ENCODE measurements at places on chromosomes 7 and 10.

DNA sequence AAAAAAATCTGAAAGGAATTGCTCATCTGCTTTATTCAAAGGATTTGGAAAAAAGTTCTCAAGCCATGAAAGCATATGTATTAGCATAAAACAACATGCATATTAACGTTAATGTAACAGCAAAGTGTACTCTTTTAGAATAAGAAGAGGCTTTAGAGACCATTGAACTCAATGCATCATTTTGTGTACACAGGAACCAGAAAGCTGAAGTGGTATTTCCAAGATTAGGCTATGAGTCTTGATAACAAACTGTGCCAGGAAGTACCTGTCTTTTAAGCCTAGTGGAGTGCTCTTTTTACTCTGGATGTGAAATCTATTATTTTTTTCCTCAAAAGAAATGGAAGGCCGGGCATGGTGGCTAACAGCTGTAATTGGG is 164.2 kb downstream of the THSD7A start:
- DNase-seq: no peak

DNA sequence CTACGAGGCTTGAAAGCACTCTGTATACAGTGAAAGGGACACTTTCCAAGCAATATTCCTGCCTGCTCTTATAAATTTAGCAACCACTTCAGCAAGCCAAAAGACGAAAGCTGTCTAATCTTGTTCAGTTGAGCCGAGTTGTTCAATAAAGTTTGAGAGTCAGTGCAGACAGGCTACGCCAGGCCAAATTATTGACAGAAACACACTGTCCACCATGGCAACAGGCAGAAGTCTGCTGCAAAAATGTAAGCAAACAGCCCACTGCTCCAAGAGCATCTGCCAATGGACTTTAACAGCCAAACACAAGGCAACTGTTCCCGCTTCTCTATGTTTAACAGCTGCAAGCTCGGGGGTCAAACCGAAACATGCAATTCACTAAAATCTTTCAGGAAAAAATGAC is 85.7 kb downstream of the GLI3 start:
- no peak for DNase-seq

GRCh38 chr7:19919261-19920095 is 146.1 kb upstream of the TMEM196 start:
- DNase-seq: no peak

DNA sequence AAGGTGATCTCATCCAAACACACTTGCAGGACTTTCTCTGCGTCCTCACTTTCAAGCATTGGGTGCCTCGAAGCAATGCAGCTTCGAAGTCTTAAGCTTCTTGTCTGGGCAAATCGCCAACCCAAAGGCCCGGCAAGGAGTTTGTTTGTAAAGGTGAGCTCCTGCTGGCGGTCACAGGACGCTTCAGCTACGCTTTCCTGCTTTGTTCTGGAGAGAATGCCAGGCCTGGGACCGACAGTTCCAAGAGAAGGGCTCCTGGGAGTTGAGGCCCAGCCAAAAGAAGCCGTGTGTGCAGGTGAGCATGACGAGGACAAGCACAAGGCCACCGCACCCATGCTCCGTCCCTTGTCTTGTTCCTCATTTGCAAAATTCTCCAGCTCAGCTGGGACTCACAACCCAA is 106.6 kb upstream of the DOCK1 start:
- no peak for DNase-seq

GRCh38 chr7:139680676-139681462 is 96.9 kb downstream of the HIPK2 start:
- DNase-seq: no peak

GRCh38 chr7:10940704-10941355 is 32.8 kb upstream of the PHF14 start:
- no peak for DNase-seq

DNA sequence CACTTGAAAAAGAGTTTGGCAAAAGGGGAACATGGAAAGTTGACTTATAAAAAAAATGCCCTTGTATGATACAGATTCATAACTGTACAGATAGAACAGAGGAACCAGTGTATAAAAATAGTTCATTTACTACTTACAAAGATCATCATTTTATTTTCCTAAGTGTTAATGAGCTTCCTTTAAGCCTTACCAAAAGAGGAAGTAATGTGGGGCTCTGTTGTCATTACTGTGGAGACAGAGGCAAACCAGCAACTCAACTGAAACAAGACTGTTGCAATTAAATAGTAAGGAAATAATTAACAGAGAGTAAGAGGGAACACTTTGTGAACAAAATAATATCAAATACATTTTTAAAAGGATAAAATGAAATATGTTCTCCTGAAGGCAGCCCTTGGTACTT is 526.2 kb upstream of the ADARB2 start:
- no peak for DNase-seq

DNA sequence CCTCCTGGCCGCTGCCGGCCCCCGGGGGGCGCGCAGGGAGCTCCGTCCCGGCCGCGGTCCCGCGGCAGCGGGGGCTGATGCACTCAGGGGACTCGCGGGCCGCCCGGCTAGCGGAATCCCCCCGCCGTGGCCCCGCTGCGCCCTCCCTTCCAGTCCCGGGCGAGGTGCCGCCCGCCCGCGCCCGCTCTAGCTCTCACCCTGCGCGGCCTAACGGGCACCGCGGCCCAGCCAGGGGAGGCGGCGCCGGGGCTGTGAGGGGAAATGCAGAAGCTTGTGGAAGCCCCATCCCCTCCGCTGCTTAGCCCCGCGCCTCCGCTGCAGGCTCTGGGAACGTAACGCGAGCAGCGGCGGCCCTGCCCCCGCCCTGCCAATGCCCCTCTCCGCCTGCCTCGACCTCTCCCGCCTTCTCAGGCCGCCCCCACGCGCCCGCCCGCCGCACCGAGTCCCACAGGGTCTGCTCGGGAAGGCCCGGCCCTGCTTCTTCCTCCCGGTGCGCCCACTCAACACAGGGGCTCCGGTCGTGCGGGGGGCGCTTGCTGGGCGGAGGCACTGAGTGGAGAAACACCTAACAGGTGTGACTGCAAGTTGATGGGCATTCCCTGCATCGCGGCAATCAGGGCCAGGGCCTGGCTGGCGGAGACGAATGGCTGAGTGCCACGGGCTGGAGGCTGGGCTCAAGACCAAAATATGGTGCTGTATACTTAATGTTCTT is 384 bp upstream of the TMEM229A start:
- DNase-seq: no peak

- DNase-seq: no peak
These were observed 64.8 kb upstream of the VIPR2 start for GRCh38 chr7:159209429-159209828.

DNA sequence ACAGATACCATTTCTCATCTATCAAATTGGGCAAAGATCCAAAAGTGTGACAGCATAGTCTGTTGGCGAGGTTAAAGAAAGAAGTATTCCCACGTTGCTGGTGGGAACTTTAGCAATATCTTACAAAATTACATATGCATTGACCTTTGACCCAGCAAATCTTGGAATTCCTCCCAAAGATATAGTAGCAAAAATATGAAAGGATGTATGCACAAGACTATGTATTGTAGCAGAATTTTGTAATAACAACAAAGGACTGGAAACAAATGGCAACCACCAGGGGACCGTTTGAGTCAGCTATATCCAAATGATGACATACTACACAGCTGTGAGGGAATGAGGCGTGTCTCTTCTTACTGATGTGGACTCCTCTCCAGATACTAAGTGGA is 50.2 kb downstream of the KCNH2 start:
- peak; percentile 10 for DNase-seq

GRCh38 chr10:24349379-24350001 is 140.6 kb downstream of the KIAA1217 start:
- DNase-seq: no peak

GRCh38 chr10:1368842-1369171 is 312.6 kb downstream of the WDR37 start:
- no peak for DNase-seq

DNA sequence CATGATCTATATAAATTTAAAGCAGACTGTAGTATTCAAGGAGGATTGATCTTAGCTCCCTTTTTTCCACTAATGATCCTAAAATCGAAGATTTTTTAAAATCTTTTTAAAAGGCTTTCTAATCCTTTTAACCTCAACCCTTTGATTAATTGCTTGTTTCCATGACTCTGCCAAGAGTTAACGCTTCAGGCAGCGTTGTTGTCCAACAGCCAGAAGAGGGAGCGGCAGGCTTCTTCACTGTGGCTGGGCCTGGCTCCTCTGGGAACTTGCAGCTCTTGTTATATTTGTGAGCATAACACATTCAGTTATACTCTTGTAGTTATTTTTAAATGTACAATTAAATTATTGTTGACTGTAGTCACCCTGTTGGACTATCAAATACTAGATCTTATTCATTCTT is 26.3 kb downstream of the CRCP start:
- DNase-seq: peak; percentile 56

DNA sequence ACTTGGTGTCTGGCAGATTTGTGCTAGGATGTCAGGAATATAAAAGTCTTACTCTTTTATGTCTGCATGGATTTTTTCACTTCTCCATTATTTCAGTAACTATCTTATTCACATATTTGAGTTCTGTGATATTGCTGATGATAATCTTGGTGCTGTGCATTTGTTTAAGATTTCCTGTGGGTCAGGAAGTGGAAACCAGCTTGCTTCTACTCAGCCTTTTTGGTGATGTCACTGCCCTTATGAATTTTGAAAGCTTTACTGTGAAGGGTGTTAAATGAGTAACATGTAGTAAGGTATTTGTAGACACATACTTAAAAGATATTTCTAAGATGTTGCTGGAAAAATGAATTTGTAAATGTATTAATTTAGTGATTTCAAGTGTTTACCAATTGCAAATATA is 69.5 kb upstream of the VOPP1 start:
- DNase-seq: no peak

DNA sequence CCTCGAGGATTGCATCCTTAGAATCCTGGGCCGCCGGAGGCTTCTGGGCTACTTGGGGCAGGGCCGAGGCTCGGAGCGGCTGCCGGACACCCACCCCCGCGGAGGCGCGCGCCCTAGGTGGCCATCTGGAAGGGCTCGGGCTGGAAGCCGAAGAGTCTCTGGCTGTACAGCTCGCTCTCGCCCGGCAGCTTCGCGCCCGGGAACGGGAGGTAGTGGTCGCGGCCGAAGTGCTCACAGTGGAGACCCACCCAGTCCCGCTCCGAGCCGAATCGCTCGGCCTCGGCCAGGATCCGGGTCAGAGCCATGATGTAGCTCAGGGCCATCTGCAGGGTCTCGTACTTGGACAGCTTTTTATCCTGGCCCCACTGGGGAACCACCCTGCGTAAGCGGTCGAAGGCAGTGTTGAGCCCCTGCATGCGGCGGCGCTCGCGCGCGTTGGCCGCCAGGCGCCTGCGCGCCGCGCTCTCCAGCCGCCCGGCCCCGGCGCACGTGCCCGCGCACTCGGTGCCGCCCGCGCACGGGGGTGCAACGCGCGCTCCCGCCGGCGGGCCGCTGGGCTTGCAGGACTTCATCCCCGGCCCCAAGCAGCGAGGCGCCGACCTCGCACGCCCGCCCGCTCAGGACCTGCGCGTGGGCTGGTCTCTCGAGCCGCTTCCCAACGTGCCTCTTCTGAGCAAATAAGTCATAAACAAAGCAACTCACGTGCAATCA is 652 bp downstream of the ATOH7 start:
- DNase-seq: no peak

DNA sequence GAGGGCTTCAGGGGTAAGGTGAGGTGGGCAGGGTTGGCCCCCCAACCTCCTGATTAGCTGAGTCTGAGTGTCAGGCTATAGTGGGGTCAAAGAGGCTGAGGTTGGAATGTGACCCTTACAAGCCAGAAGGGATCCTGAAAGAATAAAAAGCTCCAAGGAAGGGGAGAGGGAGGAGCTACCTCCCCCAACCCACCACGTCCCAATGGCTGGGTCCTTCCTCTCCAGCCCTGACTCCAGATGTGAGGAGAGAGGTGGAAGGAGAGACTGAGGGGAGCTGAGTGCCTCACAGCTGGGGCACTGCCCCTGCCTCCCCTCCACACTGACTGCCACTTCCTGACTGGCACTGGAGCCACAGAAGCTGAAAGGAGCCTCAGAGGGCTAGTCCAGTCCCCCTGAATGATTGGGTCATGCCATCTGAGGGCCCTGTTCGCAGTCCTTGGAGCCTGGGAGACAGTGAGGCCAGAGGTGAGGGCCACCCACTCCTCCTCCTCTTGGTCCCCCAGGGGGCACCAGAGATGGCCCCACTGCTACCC is 20.6 kb downstream of the IMPDH1 start:
- no peak for DNase-seq

- no peak for DNase-seq
These were observed 17.9 kb upstream of the HMX3 start for GRCh38 chr10:123117644-123118417.

- DNase-seq: no peak
These were observed 334.5 kb downstream of the SORCS1 start for GRCh38 chr10:106830006-106830405.

GRCh38 chr7:36530456-36530855 is 140.8 kb downstream of the ANLN start:
- no peak for DNase-seq

GRCh38 chr7:1538544-1539180 is 8.2 kb downstream of the MAFK start:
- DNase-seq: no peak

GRCh38 chr10:32061440-32061839 is 5.2 kb upstream of the KIF5B start:
- no peak for DNase-seq

GRCh38 chr7:155206318-155207020 is 91.2 kb upstream of the INSIG1 start:
- peak; percentile 40 for DNase-seq

DNA sequence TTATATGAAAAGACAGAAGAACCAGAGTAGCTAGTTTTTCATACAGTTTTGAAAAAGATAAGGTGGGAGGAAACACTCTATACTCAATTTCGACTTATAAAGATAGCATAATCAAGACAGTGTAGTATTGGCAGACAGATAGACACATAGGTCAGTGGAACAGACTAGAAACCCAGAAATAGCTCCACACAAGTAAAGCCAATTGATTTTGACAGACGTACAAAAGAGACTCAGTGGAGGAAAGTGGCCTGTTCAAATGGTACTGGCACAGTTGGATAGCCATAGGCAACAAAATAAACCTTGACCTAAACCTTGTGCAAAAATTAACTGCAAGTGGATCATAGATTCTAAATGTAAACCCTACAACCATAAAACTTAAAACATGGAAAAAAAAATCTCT is 46.8 kb downstream of the MAPK8 start:
- no peak for DNase-seq

- DNase-seq: no peak
These were observed 123.8 kb downstream of the KCNMA1 start for GRCh38 chr10:77513781-77514331.

GRCh38 chr10:14705548-14706230 is 69.0 kb downstream of the FAM107B start:
- DNase-seq: no peak

- DNase-seq: peak; percentile 52
These were observed 184.0 kb upstream of the INHBA start for GRCh38 chr7:41886901-41887311.

DNA sequence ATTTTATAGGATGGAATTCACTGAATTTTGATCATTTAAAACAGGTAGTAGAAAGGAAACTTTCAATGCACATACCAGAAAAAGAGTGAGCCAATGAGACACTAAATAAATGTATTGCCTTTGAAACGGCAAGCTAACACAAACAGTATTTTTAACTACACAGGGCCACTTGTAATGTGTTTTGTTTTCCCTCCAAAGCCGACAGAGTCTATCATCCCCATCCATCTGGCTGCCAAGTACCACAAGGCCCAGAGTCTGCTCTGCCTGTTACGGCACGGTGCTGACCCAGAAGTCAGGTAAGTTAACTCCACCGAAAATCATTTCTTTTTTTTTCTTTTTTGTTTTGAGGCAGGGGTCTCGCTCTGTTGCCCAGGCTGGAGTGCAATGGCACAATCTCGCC is 1.5 kb downstream of the ANKRD61 start:
- no peak for DNase-seq

- peak; percentile 68 for DNase-seq
These were observed at the start of gene AKR1B1 for GRCh38 chr7:134458806-134459698. Gene AKR1B1, minus strand, starts transcription at chr7:134459100. Its CDS starts 38 bp downstream, at chr7:134459062.

- DNase-seq: no peak
These were observed 167.2 kb downstream of the AKR1D1 start for GRCh38 chr7:138243430-138243829.

Data from smooth muscle cell of the brain vasculature (primary cell).